ENCODE measurements at places on chromosomes 5 and 9.

GRCh38 chr5:169914766-169915165 lies 65.5 kb downstream of the INSYN2B start:
- DNase-seq: no peak

- DNase-seq: no peak
These were observed 3.7 kb upstream of the MRNIP start for GRCh38 chr5:179862296-179862695.

GRCh38 chr9:17623965-17624364 lies 45.1 kb downstream of the SH3GL2 start:
- no peak for DNase-seq

- no peak for DNase-seq
These were observed 816.6 kb upstream of the CDH6 start for GRCh38 chr5:30376848-30377247.

DNA sequence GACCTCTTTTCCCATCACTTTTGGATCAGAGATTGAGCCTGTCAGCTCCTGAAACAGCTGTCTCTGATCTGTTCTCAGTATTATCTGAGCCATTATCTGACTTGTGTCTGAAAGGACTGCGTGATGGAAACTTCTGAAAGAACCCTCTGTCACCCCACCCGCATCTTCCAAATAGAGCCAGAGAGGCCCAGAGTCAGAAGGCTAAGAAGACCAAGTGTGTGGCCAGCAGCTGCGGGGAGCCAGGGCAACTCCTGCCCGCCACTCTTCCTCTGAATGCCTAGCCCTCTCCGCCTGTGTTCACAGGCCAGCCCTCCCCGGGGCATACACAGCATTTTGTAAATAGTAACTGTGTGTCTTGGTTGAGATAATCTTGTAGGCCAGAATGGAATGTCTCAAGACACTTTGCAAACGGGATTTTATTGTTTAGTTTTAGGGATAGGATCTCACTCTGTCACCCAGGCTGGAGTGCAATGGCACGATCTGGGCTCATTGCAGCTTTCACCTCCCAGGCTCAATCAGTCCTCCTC lies 92.7 kb downstream of the AOPEP start:
- no peak for DNase-seq

DNA sequence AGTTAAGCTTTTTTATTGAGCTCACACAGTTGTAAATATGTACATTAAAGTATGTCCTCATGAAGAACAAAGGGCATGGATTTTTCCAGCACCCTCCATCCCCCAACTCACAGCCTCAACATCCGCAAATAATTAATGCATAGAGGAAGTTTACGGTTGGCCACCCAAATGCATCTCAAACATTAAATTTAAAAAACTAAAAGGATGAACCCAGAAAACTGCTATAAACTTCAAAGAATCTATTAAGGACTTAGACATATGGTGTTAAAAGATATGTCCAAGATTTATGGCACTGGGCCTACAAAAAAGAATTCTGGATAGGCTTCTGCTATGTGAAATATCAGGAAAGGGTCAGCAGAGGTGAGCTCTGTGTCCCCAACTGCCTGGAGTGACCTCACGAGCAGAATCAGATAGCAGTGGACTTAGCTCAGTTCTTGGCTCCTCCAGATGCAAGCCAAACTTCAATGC lies 54.0 kb upstream of the TNC start:
- DNase-seq: no peak
